CD14-positive monocyte (primary cell): ENCODE measurements at places on chromosomes 4 and X.

DNA sequence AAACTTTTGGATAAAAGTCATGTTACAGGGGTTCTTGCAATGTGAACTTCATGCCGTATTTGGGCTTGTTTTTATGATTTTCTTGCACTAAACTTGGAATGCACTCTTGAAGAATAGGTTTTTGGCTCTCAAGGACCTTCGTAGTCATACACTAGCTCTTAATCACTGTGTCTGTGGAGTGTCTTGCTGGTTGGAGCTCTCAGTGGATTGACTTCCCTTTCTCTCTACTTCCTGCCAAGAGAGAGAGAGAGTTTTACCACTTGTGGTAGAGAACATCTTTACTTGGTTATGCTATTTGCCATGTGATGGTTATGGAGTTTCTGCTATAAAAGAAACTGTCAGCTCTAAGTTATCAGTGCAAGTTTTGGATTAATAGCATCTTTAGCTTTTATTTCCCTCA, 112.4 kb downstream of the BMPR1B start:
- DNase-seq = no peak

DNA sequence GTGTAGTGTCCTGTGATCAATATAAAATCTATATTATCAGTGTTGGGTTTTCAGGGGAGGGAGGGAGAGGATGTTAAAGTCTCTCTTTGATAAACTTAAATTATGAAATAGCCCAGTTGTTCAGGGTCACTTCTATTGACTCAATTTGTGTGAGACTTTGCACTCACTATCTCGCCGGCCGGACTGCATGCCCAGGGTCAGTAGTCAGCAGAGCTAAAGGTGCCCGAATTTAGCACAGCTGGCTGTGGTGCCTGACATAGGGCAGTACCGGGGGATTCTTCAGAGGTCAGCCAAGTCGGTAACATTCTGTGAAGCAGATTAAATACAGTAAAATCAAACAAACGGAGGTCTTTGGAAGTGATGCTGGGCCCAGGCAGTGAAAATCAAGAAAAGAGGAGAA, 19.2 kb downstream of the GABRQ start:
- DNase-seq = no peak

DNA sequence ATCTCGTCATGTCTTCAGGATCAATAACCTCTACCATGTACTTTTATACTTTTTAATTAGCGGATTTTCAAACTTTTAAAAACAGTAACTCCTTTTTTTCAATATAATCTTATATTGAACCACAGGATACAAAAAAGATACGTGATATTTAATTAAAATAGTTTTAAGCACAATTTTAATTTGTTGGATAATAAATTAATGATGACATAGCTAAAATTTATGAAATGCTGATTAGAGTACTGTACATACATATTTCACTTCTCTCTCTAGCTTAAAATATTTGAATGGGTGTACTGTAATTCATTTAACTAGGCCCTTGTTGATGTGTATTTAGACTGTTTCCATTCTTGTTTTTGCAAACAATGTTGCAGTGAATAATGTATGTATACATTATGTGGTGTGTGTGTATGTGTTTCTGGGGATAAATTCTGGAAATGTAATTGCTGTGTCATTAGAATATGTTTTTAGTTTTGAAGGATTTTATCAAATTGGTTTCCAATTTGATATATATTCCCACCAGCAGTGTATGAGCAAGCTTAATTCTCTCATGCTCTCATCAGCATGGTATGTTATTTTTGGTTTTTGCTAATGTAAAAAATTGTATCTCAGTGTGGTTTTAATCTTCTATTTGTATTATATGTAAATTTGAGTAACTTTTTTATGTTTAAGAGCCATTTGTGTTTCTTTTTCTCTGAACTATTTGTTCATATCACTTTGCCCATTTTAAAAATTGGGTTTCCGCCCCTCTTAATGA, 66.4 kb downstream of the CDKL5 start:
- no peak for DNase-seq

- DNase-seq = no peak
Measured at GRCh38 chr4:17238633-17239032, 273.3 kb downstream of the QDPR start.

DNA sequence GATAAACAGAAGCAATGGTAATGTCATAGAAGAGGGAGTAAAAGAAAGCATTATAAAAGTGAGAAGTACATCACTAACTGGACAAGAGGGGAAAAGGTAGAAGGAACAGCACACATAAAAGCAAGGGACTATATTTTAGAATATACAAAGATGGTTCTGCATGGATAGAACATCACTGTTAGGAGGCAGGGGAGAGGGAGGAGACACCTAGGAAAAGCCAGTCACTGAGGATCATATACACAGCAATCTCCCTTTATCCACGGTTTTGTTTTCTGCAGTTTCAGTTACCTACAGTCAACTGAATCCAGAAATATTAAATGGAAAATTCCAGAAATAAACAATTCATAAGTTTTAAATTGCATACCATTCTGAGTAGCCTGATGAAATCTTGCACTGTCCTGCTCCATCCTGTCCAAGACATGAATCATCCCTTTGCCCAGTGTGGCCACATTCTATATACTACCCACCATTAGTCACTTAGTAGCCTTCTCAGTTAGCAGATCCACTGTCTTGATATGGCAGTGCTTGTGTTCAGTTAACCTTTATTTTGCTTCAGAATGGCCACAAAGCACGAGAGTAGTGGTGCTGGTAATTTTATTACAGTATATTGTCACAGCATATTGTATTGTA, 74.2 kb downstream of the PPA2 start:
- no peak for DNase-seq

DNA sequence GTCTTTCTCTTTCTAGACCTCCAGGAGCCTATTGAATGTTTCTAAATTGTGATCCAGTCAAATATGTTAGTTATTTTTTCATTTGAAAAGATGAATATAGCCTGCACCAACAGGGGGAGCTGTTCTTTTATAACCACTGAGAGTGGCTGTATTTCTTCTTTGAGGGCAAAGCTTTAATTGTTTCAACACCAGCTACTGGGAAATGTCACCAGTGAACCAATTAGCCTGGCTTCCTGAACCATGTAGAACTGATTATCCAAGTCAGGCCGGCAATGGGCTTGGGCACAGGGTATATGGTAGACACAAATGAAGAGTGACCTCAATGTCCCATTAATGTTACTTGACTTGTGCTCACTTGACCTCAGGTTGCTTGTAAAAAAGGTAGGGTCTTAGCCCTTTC, 4.8 kb upstream of the DAPP1 start:
- peak; percentile 56 for DNase-seq

DNA sequence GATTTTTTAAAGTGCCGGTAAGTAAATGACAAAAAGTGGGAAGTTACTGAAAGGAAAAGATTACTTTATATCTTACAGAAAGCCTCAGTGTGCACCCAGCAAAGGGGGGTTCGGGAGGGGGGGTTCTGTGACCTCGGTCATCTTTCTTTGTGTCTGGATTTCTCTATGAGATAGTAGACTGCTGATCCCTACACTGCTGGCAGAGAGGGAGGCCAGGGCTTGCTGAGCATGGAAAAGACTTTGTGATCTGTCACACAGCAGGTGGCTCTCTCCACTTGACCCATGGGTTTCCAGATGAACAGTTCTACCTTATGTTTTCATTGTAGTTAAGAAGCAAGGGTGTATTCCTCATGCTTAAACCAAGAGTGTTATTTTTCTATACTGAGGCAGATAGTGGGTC, 475.6 kb downstream of the PCDH10 start:
- no peak for DNase-seq

- DNase-seq = no peak
Measured at GRCh38 chr4:121064482-121064881, 7.9 kb downstream of the NDNF start.

- DNase-seq = no peak
Measured at GRCh38 chr4:89105726-89106125, 5.6 kb upstream of the TIGD2 start.

GRCh38 chr4:99151452-99151851, 7.4 kb upstream of the ADH4 start:
- DNase-seq = no peak

GRCh38 chrX:99077099-99077498, 1333.0 kb downstream of the PCDH19 start:
- DNase-seq = no peak

GRCh38 chrX:12315526-12315925, 177.3 kb downstream of the FRMPD4 start:
- DNase-seq = no peak

GRCh38 chr4:151677193-151677592, 83.6 kb downstream of the GATB start:
- no peak for DNase-seq

- no peak for DNase-seq
Measured at GRCh38 chr4:75769036-75769435, 44.7 kb downstream of the USO1 start.

DNA sequence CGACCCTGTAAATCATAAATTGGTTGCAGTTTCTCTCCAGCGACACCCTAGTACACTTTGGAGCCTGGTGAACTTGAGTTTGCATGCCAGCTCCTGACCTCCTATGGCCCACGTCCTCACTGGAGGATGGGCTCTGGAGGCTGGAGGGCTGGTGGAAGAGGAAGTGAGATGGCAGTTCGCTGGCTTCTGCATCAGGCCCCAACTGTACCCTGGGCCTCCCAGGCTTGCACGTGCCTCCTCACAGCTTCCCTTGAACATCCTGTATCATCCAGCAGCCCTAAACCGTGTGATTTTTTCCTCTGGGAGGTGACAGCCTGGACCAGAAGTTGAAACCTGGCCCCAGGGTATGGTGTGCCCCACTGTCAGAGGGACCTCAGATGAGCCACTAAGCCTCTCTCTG, 78.5 kb downstream of the HTRA3 start:
- DNase-seq = no peak

GRCh38 chr4:77202491-77202890, 45.5 kb downstream of the CCNG2 start:
- DNase-seq = no peak

- DNase-seq = no peak
Measured at GRCh38 chrX:20237864-20238263, 28.8 kb downstream of the RPS6KA3 start.

GRCh38 chr4:152374606-152375285, 161.1 kb downstream of the FBXW7 start:
- no peak for DNase-seq

DNA sequence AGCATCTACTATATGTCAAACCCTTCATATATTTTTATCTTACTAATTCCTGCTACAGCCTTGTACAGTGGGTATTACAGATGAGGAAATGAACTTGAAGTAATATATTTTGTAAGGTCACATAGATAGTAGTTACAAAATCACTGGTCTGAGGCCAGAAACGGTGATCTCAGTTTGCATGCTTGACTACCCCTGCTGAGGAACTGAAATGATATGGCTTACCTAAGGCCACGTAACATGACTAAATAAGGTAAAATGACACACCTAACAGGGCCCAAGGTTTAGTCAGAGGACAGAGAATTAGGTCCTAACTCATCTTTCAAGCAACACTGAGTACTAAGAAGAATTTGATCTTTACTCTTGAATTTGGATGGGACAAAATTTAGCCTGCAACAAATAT, 1.5 kb upstream of the COMMD8 start:
- DNase-seq = no peak

DNA sequence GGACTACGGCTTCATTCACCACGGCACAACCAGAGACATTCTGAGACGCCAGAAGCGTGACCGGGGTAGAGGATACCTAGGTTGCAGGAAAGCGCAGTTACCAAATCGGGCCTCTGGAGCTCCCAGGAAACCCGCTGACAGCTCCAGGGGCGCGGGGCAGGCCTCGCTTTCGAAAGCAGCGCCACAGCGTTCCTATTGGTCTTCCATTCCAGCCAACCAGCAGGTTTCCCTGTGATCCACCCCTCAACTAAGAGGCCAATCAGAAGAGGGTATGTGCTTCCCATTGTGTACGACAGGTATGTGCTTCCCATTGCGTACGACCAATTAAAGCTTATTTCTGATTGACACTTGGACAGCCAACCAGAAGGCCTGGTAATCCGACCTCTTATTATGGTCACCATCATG, 14.9 kb downstream of the SNX12 start:
- peak; percentile 18 for DNase-seq

GRCh38 chr4:23789762-23790161, 100.1 kb downstream of the PPARGC1A start:
- DNase-seq = no peak

DNA sequence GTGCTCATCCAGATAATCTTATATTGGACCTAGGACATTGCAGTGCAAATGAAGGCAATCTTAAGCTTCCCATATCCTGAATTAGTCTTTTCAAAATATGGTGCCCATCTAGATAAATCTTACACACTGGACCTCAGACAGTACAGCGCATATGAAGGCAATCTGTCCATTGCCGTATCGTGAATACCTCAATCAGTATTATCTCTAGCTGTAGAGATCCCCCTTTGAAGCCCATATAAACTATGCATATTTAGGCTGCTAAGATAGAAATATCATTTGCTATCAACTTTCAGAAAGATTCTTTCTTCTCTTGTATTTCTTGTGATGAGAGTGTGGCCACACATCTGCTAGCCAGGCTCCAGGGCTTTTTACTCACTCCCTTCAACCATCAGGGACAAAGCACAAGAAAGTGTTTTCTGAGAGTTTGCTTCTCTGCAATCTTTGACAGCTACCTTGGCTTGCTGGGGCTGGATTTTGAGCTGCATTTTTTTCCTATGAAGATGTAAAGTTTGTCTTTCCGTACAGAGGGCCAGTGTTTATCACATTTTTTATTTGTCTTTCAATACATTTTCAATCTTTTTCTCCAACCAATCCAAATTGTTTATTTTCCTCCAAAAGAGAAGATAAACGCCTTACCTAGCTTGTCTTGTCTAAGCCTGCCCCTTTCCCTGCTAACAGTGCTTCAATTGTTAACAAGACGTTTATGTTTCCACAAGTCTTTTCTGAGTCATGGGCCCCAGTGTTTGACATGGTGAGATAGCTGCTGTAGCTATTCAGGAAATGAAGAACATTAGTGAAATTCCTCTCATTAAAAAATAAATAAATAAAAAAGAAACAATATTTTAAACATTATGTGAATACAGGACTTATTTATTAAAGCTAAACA, 57.6 kb upstream of the FAT1 start:
- no peak for DNase-seq

GRCh38 chrX:120380699-120381098, 18.8 kb downstream of the ATP1B4 start:
- DNase-seq = peak; percentile 3

- no peak for DNase-seq
Measured at GRCh38 chr4:40265910-40266274, 69.1 kb downstream of the RHOH start.

- DNase-seq = no peak
Measured at GRCh38 chr4:24245491-24245820, 338.9 kb downstream of the DHX15 start.

GRCh38 chr4:25154594-25155265, 5.5 kb downstream of the SEPSECS start:
- DNase-seq = no peak

DNA sequence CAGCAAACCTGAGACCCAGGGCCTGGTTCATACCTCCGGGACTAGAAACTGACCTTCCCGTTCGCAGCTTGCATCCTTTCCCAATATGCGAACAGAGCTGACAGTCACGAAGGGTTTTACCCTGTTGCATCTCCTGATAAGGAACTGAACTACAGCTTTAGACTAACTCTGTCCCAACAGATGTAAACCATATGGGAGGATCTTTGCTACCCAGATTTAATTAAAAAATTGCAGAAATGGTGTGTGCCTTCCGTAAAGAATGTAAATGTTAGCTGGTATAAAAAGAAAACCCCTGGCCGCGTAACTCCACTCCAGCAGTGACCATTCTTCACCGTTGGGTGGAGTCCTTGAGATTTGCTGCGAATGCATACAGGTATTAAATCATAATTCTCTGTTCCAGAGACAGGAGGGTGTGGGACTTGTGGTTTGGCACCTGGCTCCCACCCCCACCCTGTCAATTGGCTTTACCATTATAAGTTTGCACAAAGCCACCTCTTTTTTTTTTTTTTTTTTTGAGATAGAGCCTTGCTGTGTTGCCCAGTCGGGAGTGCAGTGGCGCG, 40.6 kb upstream of the SORCS2 start:
- DNase-seq = no peak

- no peak for DNase-seq
Measured at GRCh38 chr4:37687681-37688080, 1.5 kb upstream of the RELL1 start.
